CD4-positive, alpha-beta memory T cell (primary cell): ENCODE measurements at places on chromosomes 5 and 9. TPM values are rescaled to one million over a fixed set of nuclear protein-coding genes. Genes with fewer than 3 reads are reported as not detected.

GRCh38 chr9:85151741-85152140 is 482.2 kb downstream of the NTRK2 start:
- no peak overlapping the region for H3K27ac ChIP-seq
- no peaks in the 10 kb centered on the region for H3K27me3 ChIP-seq
- H3K36me3 ChIP-seq = no peaks in the 10 kb centered on the region
- no peak overlapping the region for H3K4me3 ChIP-seq
- H3K4me1 ChIP-seq = no peaks in the 10 kb centered on the region

Gene SPINK4
- not detected for polyA plus RNA-seq

DNA sequence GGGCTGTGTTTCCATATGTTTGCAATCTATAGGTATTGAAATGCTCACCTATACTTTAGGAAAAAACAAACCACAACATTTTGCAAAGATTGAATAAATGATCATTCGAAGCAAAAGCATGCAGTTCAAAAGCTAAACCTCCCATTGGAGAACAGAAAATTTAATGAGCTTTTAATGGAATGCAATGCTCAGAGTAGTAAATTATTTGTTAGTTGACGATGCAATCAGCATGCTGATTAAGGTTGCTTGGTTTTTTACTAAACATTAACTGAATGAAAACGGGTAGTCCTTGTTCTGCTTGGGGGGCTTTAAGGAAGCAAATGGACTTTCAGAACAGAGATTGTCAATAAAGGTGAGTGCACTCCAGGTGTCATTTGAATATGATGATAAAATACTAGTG is 123.3 kb upstream of the TMEM161B start:
- no peaks in the 10 kb centered on the region for H3K4me1 ChIP-seq
- no peaks in the 10 kb centered on the region for H3K27me3 ChIP-seq
- no peak overlapping the region for H3K4me3 ChIP-seq

- no peak overlapping the region for H3K4me3 ChIP-seq
- H3K4me1 ChIP-seq = no peaks in the 10 kb centered on the region
- H3K27ac ChIP-seq = no peak overlapping the region
- DNase-seq = no peak
- no peaks in the 10 kb centered on the region for H3K27me3 ChIP-seq
These were observed 456.6 kb downstream of the ARHGEF28 start for GRCh38 chr5:74082512-74083055.

- H3K4me3 ChIP-seq = peak overlapping the region; percentile 70
- peaks cover 16% of the 10 kb centered on the region for H3K36me3 ChIP-seq
- no peak for DNase-seq
- peak overlapping the region; percentile 75 for H3K27ac ChIP-seq
These were observed 427 bp downstream of the PCYOX1L start for GRCh38 chr5:149358294-149358651.

GRCh38 chr5:126054577-126055347 is 368.4 kb upstream of the GRAMD2B start:
- H3K36me3 ChIP-seq = no peaks in the 10 kb centered on the region
- no peaks in the 10 kb centered on the region for H3K27me3 ChIP-seq
- no peak for DNase-seq
- H3K4me3 ChIP-seq = no peak overlapping the region
- H3K4me1 ChIP-seq = no peaks in the 10 kb centered on the region

Gene CYLC2
- polyA plus RNA-seq = not detected

Gene CDC20B
- not detected for polyA plus RNA-seq

DNA sequence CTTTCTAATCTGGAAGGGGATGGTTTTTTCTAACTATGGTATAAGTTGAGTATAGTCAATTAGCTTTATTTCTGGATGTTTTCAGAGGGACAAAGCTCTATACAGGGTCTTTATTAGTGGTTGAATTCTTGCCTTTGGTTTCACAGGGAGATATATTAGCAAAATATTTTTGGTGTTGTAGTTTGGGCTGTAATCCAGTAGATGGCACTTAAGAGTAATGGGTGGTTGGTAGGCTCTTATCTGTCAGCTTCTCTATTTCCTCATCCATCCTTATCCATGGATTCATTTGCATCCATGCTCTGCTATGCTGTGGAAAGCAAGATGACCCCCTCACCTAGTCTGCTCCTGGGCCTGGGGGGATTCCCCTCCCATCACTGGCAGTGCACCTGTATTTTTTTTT is 363.6 kb upstream of the CYLC2 start:
- no peaks in the 10 kb centered on the region for H3K36me3 ChIP-seq
- DNase-seq = no peak
- no peak overlapping the region for H3K27ac ChIP-seq

GRCh38 chr9:132404228-132404881 is 2.3 kb downstream of the TTF1 start:
- peak overlapping the region; percentile 38 for H3K27ac ChIP-seq
- no peaks in the 10 kb centered on the region for H3K27me3 ChIP-seq
- DNase-seq = peak; percentile 57
- peaks cover 24% of the 10 kb centered on the region for H3K36me3 ChIP-seq
- H3K4me3 ChIP-seq = no peak overlapping the region

Gene LECT2
- polyA plus RNA-seq = not detected

DNA sequence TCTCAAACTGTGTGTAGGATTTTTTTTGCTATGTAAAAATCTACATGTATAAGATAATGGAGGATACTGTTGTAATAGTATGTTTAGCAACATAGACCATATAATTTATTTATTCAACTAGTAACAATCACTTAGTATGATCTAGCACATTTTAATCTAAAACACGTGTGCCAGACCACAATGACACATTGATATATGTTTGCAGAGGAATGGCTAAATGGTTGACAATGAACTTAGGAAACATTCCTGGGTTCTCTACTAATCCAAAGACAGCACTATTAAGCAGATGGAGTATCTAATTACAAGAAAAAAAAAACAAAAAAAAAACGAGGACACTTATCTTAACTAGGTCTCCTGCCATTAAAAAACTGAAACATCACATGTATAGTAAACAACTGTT is 261.7 kb upstream of the PAPPA start:
- H3K4me3 ChIP-seq = no peak overlapping the region
- DNase-seq = no peak
- no peaks in the 10 kb centered on the region for H3K36me3 ChIP-seq
- no peaks in the 10 kb centered on the region for H3K27me3 ChIP-seq
